IMR-90 (cell line): ENCODE measurements at places on chromosomes 5 and 9. TPM values are rescaled to one million over a fixed set of nuclear protein-coding genes. Genes with fewer than 3 reads are reported as not detected.
A peak's percentile ranks its signal among the peaks of the same experiment; 100 is the strongest.

DNA sequence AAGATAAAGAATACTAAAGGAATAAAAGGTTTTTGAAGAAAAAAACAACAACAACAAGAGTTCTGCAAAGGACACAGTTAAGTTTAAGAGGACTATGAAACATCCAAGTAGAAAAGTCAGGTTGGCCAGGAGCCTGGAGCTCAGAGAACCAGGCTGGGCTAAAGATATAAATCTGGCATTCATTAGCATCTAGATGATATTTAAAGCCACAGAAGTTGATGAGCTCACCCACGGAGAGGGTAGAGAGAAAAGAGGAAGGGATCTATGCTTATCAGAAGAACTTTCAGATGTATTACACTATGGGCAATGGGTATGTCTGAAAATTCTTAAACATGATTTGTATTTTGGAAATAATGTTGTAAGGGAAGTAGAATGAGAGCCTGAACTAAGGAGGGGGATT, 9.9 kb downstream of the MIER3 start:
- H3K27me3 ChIP-seq, result no peaks in the 10 kb centered on the region
- DNase-seq, result peak; percentile 55
- peaks cover 39% of the 10 kb centered on the region for H3K36me3 ChIP-seq
- H3K4me1 ChIP-seq, result no peaks in the 10 kb centered on the region; the same call in 1 of the 2 replicates
- H3K27ac ChIP-seq, result no peak overlapping the region
- H3K4me3 ChIP-seq, result no peak overlapping the region

- H3K27ac ChIP-seq, result no peak overlapping the region
- peaks cover 17% of the 10 kb centered on the region for H3K36me3 ChIP-seq
- H3K27me3 ChIP-seq, result no peaks in the 10 kb centered on the region; the same call in 1 of the 2 replicates
- no peaks in the 10 kb centered on the region for H3K4me1 ChIP-seq
- no peak overlapping the region for H3K4me3 ChIP-seq
Observed at GRCh38 chr9:87732756-87733155, 6.8 kb downstream of the CTSL start.

- no peak overlapping the region for H3K4me3 ChIP-seq
- peak; percentile 16 for DNase-seq
- no peaks in the 10 kb centered on the region for H3K4me1 ChIP-seq
- no peak overlapping the region for H3K27ac ChIP-seq
- H3K27me3 ChIP-seq, result peaks cover 20% of the 10 kb centered on the region
Observed at GRCh38 chr9:109652971-109653370, 127.0 kb upstream of the PALM2AKAP2 start.

GRCh38 chr5:177495243-177496060, 2.0 kb downstream of the PDLIM7 start:
- H3K4me3 ChIP-seq, result peak overlapping the region; percentile 91
- DNase-seq, result peak; percentile 88
- no peaks in the 10 kb centered on the region for H3K27me3 ChIP-seq
- peaks cover 48% of the 10 kb centered on the region for H3K36me3 ChIP-seq

DNA sequence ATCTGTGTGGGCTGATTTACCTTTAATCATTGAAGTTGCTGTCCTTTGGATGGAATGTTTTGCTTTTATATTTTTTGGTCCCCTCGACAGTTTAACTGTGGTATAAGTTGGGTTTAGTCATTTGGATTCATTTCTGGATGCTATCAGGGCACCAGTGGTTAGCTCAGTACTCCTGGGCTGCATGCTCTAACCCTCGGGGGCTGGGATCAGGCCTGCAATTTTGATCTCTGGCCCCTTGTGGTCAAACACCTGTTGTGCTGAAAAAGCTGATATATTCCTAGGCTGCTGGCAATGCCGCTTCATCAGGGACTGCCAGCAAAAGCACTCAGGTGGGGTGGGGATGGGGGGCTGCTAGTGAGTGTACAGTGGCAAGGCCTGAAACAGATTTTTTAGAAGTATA, 440.4 kb upstream of the RIOK2 start:
- H3K4me1 ChIP-seq, result no peaks in the 10 kb centered on the region
- no peaks in the 10 kb centered on the region for H3K27me3 ChIP-seq
- H3K27ac ChIP-seq, result no peak overlapping the region
- no peaks in the 10 kb centered on the region for H3K36me3 ChIP-seq

DNA sequence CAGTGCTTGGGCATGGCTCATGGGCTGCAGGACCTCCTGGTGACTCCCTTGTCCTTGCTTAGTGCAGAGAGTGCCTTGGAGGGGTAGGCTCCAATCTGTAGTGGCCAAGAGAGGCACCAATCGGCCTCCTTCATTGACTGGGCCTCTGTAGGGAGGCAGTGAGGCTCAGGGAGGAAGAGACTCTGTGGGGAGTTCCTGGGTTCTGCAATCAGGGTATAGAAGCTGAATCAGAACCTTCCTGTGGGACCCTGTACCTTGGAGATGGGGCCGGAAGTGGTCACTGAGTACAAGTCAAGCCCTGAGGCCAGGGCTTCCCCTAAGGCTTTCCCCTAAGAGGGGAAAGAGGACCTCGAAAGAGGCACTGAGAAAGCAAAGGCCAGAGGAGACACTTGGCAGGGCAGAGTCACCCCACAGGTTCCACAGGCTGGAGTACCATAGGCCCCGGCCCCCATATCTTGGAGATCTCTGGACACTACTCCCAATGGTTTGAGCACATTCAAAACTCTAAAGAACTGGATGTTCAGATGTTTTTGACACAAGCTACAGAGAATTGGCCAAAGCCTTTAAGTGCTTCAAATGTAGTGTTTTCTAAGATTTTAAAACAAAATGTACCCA, 190.5 kb downstream of the HSPA4 start:
- H3K4me3 ChIP-seq, result no peak overlapping the region
- no peaks in the 10 kb centered on the region for H3K36me3 ChIP-seq
- H3K27me3 ChIP-seq, result 0 out of 2 replicates have a peak, but pooled peaks cover under 1% of the 10 kb centered on the region
- peaks cover 19% of the 10 kb centered on the region; the same call in 1 of the 2 replicates for H3K4me1 ChIP-seq
- DNase-seq, result no peak

DNA sequence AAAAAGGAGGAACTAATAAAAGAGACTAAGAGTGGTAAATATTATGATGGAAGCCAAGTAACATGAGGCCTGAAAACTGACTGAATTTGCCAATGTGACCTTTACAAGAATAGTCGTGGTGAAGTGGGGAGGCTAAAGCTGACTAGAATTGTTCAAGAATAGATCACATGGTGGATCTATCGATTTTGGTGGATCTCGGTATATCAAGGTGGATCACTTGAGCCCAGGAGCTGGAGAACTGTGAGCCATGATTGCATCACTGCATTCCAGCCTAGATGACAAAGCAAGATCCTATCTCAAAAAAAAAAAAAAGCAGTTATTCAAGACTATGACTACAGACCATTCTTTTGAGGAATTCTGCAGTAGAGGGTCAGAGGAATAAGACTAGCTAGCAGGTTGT, 15.1 kb downstream of the ERMP1 start:
- no peaks in the 10 kb centered on the region for H3K4me1 ChIP-seq
- H3K4me3 ChIP-seq, result no peak overlapping the region
- DNase-seq, result peak; percentile 73
- peaks cover 1% of the 10 kb centered on the region; the same call in 1 of the 2 replicates for H3K36me3 ChIP-seq
- no peaks in the 10 kb centered on the region for H3K27me3 ChIP-seq

The DIAPH1 gene
- 12.0 and 15.8 TPM in 2 replicates for total RNA-seq

GRCh38 chr5:143315214-143315613, 88.3 kb downstream of the NR3C1 start:
- H3K27ac ChIP-seq, result no peak overlapping the region; the same call in 1 of the 2 replicates
- no peaks in the 10 kb centered on the region for H3K27me3 ChIP-seq
- DNase-seq, result no peak

DNA sequence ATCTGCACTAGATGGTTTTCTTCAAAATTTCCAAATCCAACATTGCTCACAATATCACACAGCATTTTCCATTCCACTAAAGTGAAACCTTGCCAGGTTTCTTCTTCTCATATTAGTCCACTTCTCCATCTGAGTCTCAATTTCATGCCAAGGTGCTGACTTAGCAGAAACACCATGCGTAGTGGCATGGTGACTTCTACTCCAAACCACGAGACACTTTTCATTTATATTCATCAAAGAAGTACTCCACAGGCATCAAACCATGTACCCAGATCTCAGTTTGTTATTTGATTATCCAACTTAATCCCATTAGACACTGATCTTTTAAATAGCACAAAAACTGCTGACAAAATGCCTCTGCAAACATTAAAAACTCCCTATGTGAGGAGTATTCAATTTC, 233.4 kb upstream of the ITGA1 start:
- no peaks in the 10 kb centered on the region for H3K4me1 ChIP-seq
- H3K27ac ChIP-seq, result no peak overlapping the region
- H3K36me3 ChIP-seq, result no peaks in the 10 kb centered on the region
- H3K4me3 ChIP-seq, result no peak overlapping the region

The IGIP gene
- 5.0 and 6.7 TPM in 2 replicates for total RNA-seq

The TRAF1 gene
- 3.1 and 3.9 TPM in 2 replicates for total RNA-seq

DNA sequence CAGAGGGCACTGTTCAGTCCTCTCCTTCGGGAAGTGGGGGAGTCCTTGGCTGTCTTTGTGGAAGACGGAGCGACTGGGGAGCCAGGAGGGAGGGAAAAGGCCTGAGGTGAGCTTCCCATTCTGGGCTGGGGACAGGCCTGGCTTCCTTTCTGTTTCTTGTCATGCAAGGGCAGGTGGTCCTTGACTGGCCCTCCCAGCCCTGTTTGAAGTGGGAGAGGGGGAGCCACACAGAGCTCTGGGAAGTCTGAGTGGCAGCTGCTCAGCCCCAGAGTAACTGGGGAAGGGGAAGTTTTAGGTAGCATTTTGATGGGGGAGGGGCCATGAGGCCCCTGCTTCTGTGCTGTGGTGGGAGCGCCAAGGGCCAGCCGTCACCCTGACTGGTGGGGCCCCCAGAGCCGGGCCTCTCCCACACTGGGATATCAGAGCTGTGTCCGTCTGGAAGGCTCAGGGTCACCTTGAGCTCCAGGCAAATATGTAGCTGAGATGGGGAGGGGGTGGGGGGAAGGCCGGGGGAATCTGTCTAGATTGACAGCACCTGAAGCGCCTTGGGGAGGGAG, 6.5 kb downstream of the UNC5A start:
- H3K4me1 ChIP-seq, result no peaks in the 10 kb centered on the region
- H3K4me3 ChIP-seq, result no peak overlapping the region
- no peak overlapping the region for H3K27ac ChIP-seq
- DNase-seq, result no peak
- no peaks in the 10 kb centered on the region for H3K36me3 ChIP-seq
- H3K27me3 ChIP-seq, result peaks cover 78% of the 10 kb centered on the region

GRCh38 chr5:126651013-126651577, 50.3 kb downstream of the PHAX start:
- no peaks in the 10 kb centered on the region; the same call in 1 of the 2 replicates for H3K27me3 ChIP-seq
- no peak for DNase-seq
- no peaks in the 10 kb centered on the region for H3K36me3 ChIP-seq
- no peaks in the 10 kb centered on the region; the same call in 1 of the 2 replicates for H3K4me1 ChIP-seq

GRCh38 chr5:180129291-180130190, 58.0 kb upstream of the RNF130 start:
- no peak for DNase-seq
- no peaks in the 10 kb centered on the region for H3K36me3 ChIP-seq
- no peak overlapping the region for H3K27ac ChIP-seq
- peaks cover 31% of the 10 kb centered on the region for H3K27me3 ChIP-seq
- no peak overlapping the region for H3K4me3 ChIP-seq
- no peaks in the 10 kb centered on the region; the same call in 1 of the 2 replicates for H3K4me1 ChIP-seq

The FAM153A gene
- total RNA-seq, result not detected in 2 replicates

- H3K36me3 ChIP-seq, result peaks cover 27% of the 10 kb centered on the region
- H3K4me3 ChIP-seq, result no peak overlapping the region
- DNase-seq, result no peak
Observed at GRCh38 chr9:133793471-133793870, 55.3 kb upstream of the SARDH start.

GRCh38 chr5:176837707-176838115, 27.4 kb downstream of the UNC5A start:
- DNase-seq, result peak; percentile 83
- no peaks in the 10 kb centered on the region for H3K4me1 ChIP-seq
- H3K36me3 ChIP-seq, result no peaks in the 10 kb centered on the region

DNA sequence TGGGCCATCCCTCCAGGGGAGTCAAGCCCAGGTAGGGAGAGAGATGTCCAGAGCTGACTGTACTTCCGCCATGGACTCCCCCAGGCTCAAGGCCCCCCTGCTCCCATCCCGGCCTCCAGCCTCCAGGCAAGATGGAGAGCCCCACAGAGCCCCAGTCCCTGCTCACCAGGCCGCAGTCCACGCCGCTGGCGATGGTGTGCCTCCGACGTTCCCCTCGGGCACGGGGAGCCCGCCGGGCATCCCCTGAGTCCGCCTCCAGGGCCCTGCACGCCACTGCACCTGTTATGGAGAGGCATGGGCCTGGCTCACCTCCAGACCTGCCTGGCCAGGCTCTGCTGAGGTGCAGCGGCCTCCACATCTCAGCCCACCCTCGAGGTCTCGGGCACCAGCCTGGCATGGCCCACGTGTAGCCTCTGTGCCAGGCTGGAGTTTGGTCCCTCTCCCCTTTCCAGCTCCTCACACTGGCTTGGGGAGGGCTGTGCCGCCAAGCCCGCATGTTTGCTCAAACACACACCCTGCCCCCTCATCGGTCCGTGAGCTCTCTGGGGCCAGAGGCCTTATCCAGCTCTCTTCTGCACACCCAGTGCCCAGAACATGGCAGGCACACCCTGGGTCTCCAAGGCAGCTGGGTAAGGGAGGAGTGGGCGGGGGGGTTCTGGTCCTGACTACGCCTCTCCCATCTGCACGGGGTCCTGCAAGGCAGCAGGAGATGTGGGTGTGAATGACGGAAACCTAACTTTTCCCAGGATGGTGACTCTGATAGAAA, 4.1 kb downstream of the SAPCD2 start:
- no peaks in the 10 kb centered on the region; the same call in 1 of the 2 replicates for H3K27me3 ChIP-seq
- H3K36me3 ChIP-seq, result no peaks in the 10 kb centered on the region
- H3K4me1 ChIP-seq, result peaks cover 3% of the 10 kb centered on the region; the same call in 1 of the 2 replicates
